ENCODE measurements at places on chromosomes 6 and 20.

- no peak for DNase-seq
These were observed 11.4 kb upstream of the KIF25 start for GRCh38 chr6:167985911-167986595.

DNA sequence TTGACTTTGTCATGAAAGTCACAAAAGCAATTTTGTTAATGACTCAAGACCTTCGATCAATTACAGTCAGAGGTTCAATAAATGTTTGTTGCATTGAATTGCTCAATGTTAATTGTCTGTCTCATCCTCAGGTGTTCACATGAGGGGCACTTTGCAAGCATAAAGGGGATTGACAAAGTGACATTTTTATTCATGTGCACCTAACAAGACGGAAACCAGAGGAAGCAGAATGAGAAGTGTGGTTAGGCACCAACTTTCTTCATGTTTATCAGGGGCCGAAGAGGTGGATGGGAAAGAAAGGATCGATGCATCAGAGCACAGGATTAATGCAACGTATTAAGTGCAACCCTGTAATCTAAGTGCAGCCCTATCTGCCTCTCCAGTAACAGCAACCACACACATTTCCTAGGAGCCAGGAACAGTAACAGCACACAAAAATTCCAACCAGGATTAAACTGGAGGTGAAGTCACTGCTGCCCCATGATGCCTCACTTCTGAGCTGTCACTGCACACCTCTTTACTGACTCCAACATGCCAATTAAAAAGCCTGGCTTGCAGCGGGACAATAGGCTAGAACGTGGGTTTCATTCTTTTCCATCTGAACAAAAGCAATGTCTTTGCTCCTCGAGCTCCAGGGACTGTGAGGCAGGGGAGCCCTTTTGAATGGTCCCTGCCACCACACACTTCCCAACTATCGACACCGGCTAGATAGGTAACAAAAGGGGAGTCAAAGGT is 262.7 kb downstream of the CD83 start:
- DNase-seq: no peak

DNA sequence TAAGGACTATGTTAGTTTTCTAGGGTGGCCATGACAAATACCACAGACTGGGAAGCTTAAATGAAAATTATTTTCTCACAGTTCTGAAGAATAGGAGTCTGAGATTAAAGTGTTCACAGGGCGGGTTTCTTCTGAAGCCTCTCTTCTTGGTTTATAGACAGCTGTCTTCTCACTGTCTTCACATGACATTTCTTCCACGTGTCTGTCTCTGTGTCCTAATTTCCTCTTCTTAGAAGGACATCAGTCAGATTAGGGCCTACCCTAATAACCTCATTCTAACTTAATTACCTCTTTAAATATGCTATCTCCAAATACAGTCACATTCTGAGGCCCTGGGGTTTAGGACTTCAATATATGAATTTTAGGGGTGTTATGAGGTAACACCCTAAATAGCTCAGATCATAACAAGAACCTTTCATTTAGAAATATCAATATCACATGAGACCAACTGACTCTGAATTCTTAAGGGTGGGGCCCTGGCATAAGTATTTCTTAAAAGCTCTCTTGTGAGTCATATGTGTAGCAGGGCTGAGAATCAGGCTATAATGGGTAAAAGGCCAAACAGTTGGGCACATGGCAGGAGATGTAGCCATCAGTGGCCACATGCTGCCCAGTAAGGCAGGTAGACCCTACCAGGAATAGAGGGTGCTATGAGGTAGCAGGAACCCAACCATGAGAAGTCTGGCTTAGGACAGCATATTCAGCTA is 62.0 kb upstream of the TENT5A start:
- DNase-seq: no peak

- DNase-seq: no peak
These were observed 23.5 kb downstream of the ILRUN start for GRCh38 chr6:34673064-34673463.

DNA sequence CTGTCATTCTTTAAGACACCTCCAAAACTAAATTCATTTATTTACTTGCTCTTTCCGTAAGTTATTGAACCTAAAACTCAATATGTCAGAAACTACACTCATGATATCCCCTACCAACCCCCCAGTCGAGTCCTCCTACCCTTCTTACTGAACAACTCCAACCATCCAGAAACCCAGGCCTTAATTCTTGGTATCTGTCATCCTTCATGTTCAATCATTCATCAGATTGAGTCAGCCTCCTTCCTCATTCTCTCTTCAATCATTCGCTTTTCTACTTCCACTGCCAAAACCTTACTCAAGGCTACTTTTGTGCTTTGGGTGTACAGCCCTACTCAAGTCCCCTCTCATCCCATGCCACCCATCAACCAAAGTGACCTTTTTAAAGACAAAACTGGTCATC is 95.7 kb downstream of the SMLR1 start:
- DNase-seq: no peak

GRCh38 chr6:135434095-135434494 is 63.4 kb downstream of the AHI1 start:
- DNase-seq: no peak
